CD4-positive, alpha-beta T cell treated with Interleukin-21 for 1 hour (primary cell): ENCODE measurements at places on chromosomes 12 and 14.

- no peak for DNase-seq
These were observed 152.2 kb upstream of the BMP4 start for GRCh38 chr14:54108481-54109471.

DNA sequence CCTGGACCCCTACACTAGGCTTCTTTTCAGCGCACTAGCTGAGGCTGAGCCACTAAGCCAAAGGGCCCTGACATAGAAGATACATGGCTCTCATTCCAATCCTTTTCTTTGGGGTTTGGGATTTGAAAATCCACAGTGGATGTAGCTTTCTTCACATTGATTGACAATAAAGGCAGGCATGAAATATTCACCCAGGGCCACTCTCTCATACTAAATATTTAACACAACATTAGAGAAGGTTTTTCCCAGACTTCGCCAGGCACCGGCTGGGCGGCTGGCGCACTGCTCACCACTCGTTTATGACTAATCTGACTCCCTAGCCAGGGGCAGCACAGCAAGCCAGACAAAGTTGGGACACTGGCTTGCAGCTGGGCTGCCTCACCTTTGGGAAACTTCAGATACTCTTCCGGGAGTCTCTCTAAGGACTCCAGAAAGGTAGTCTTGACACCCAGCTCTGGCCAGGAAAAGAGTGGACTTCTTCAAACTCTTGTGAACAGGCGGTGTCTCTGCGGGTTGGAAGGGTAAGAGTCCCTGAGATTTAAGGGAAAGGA lies 699 bp upstream of the HOXC11 start:
- DNase-seq: no peak

DNA sequence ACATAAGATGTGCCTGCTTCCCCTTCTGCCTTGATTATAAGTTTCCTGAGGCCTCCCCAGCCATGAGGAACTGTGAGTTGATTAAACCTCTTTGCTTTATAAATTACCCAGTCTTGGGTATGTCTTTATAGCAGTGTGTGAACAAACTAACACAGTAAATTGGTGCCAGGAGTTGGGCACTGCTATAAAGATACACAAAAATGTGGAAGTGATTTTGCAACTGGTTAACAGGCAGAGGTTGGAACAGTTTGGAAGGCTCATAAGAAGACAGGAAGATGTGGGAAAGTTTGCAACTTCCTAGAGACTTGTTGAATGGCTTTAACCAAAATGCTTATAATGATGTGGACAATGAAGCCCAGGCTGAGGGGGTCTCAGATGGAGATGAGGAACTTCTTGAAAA lies 264.1 kb downstream of the DACT1 start:
- no peak for DNase-seq

DNA sequence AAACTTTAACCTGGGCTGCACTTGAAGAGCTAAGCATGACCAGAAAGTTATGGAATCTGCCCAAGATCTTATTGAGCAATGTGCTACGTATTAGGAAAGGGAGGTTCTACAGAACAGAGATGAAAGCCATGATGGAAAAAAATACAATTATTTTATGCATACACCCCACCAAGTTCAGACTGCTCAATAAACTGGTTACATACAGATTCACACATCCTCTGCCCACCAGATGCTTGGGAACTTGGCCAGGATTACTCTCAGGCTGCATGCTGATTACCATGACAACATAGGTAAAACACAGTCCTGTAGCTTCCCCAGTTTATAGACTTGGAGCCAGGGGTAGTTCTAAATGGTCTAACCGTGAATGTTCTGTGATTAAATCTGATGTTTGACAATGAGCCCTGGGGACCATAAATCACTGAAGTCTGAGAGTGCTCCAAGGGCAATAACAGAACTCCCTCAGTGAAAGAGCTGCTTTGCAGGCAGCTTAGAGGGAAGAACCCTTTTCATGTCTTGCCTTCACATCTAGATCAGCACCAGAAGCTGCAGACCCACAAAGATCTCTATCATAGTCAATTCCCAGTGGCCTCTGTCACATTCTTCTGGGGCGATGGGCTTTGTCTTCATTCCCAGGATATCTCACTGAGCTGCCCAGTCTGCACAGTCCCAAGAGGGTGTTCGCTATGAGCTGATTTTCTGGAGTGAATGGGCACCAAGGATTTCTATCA lies 232.2 kb downstream of the EMP1 start:
- DNase-seq: no peak

DNA sequence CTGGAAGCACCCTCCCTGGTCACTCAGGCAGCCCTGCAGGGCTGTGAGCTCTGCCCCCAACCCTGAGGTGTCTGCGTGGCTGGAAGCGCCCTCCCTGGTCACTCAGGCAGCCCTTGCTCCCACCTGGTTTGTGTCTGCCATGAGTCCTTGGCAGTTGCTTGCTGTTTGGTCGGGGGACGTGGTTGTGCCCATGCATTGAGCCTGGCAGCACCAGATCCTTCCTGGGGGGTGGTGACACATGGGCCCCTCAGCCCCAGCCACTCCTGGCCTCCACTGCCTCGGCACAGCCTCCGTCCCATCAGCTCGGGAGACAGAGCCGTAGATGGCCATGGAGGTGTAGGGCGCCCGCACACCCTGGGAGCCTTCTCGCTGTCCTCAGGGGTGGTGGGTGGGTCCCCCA lies 19.6 kb downstream of the MTA1 start:
- no peak for DNase-seq

- DNase-seq: no peak
These were observed 55.3 kb upstream of the STON2 start for GRCh38 chr14:81455390-81455789.

DNA sequence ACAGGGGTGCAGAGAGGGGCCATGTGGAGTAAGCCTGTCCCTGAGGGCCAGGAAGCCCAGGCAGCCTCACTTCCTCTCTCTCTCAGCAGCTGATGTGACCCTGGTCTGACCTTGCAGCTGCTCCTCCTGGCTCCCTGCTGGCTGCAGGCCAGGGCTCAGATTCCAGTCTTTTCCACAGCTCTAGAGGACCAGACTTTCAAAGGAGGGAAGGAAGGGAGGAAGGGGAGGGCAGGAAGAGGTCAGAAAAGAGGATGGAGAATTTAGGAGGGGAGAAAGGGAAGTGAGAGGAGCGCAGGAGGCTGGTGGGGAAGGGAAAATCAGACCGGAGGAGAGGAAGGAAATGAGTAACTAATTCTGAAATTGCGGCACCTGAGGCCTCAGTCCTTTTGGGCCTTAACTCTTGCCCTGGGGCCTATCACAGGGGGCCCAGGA lies 40.9 kb upstream of the VASH1 start:
- DNase-seq: no peak

GRCh38 chr12:131056626-131057025 lies 102.9 kb downstream of the ADGRD1 start:
- DNase-seq: no peak

GRCh38 chr14:90455100-90455571 lies 58.3 kb downstream of the CALM1 start:
- DNase-seq: no peak
